MM.1S (cell line): ENCODE measurements at places on chromosomes 4 and X.

DNA sequence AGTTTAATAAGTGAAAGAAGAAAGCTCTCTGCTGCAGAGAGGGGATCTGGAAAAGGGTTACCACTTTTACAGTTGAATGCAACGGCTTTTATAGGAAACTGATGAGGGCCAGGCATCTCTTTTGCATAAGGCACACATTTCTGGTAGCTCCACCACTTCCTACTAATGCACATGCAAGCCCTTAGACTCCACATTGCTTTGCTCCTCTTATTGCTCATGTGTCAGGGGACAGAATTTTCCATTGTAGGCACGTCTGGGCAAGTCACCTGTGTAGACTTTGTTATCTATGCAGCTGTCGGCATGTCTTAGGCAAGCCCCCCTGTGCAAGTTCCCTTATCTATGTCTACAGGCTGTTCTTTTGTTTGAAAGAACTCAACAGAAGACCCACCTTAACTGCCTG lies 294.6 kb upstream of the STS start:
- DNase-seq: no peak

DNA sequence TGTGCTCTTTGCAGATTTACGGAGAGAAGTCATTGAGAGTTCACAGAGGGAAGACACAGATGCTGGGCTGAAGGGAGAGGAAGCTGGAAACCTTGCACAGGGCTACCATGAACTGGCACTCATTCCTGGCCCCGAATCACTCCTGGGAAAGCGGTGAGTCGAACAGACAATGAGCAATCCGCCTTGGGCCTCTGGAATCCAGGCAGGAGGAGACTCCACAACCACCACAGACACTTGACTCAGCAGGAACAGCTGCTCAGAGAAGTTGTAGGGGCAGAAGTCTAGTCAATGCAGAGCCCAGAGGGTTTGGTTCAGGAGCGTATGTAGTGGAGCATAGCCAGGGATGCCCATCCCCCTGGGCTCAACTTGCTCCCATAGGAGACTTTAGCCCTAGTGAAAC lies 62.8 kb upstream of the GRIA3 start:
- no peak for DNase-seq

- no peak for DNase-seq
Observed at GRCh38 chrX:132033166-132033565, 10.1 kb downstream of the STK26 start.

DNA sequence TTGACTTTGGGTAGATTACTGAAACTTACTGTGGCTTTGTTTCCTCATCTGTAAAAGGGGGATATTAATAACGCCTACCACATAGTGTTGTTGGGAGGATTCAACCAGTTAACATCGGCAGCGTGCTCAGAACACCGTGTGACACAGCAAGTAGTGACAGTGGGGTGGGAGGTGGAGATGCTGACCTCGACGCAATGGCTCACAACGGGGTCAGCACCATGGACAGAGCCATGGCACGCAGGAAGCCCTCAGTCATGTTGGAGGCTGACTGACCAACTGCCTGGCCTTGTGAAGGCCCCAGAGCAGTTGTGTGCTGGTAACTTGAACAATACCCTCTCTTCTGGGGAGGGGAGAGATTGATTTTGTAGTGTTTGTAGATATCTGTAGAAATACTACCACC lies 93.2 kb downstream of the WFS1 start:
- peak; percentile 40 for DNase-seq

GRCh38 chr4:151530783-151531182 lies 121.8 kb downstream of the FHIP1A start:
- DNase-seq: no peak

DNA sequence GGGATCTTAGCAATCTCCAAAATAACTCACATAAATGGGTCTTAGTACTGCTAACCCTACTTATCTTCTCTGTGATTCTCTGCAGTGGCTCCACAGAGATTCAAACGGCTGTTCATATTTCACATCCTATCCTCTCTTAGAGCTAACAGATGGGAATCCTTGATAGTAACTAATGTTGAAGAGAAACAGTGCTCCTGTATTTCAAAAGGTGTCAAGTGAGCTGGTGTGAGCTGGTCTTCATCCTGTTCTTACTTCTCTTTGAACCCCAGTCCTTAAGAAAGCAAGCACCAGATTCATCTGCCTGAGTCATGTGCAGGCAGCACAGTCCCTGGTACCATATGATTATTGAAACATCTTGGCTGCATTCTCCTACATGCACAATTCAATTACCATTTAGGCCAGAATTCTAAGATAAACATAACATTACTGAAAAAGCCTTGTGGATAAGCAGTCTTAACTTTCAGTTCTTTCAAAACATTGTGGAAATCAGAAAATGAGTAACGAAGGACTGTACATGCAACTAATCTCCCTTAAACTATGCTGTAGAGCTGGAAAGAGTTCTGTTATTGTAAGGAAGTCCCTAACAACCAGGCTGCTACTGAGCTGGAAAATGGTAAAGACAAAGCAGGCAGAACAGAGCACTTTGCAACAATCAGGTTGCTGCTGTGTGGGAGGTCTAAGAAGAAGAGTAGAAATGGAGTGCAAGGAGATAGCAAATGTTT lies 153.1 kb downstream of the NPNT start:
- no peak for DNase-seq

- peak; percentile 59 for DNase-seq
Observed at GRCh38 chr4:83285055-83285407, 433 bp upstream of the COQ2 start.

DNA sequence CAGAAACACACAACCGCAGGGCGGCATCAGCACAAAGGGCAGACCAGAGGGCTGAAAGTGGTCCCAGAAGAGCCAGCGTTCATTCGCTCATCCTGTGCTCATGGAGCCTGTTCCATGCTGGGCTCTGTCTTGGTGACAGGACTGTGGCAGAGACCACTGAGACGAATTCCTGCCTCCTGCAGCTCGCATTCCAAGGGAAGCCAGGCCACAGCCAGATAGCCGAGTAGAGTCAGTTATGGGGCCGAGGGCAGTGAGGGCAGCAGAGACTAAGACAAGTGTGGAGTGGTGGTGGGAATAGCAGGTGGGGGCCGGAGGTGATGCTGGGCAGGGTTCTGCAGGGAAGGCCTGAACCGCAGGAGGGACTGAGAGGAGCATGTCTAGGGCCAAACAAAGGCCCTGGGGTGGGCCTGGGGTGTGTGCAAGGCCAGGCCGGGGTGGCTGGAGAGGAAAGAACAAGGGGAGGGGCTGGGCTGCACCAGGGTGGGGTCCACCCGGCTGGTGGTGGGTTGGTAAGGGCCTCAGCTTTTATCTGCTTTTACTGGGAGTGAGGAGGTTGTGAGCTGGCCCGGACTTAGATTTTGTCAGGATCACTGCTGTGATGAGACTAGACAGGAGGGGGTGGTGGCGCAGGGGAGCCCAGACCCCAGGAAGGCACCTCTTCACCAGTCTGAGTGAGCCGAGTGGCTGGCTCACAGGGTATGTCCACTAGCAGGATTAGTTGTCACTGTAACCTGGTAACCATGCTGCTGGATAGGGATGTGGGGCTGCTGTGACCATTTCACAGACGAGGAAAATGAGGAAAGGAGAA lies 6.3 kb downstream of the PSAPL1 start:
- DNase-seq: no peak
